DMS79 treated with DMSO at 0.1 percent for 48 hours (cell line): ENCODE measurements at places on chromosomes 3 and 15.

DNA sequence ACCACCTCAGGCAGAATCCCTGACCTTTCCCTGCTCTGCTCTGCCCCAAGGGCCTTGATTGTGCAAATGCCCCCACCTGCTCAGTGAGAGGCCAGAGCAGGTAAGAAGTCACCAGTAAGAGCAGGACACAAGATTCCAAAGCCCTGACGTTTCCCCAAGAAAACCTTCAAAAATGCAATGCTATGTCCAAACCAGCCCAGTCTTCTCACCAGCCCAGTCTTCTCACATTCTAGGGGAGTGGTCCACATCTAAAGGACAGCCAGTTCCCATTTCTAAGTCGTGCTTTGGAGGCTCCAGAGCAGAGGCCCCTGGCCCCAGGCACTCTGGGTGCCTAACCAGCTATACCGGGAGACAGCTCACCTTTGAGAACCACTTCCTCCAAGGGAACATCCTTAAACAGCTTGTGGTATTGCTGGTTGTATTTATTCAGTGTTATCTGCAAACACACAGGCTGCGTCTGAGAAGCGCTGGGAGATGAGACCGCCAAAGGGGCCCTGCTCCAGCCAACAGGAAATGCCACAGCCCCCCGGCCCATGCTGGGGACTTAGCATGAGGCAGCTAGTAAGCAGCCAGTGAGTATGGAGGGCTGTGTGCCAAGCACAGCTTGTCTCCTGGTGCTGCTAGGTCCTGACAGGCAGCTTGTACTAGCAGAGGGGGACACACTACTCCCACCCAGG lies 29.3 kb downstream of the GRAMD2A start:
- no peak for DNase-seq

DNA sequence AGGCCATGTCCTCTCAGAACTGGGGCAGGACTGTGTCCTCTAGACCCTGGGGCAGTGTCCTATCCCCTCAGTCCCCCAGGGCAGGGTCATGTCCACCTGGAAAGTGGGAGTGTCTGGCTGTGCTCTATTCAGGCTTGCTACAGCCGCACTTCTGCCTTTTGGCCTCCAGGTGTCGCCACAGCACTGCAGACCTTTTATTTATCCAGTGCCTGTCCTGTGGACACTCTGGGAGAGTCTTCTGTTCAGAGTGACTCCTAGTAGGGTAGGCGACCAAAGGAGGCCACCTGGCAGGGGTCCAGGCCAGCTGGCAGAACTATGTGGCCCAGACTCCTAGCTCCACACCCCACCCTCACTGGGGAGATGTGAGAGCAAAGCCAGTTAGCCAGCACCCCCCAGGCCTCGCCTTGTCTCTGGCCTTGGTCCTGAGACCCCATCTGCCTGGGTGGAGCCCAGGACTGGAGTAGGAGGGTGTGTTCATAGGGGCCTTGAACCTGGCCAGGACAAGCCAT lies 3.9 kb downstream of the TMIE start:
- DNase-seq, result peak; percentile 9

GRCh38 chr3:42345811-42346210 lies 64.6 kb downstream of the LYZL4 start:
- no peak for DNase-seq

- no peak for DNase-seq
Observed at GRCh38 chr15:35834216-35834830, 288.4 kb upstream of the DPH6 start.

GRCh38 chr3:133676336-133677118 lies 14.8 kb upstream of the TOPBP1 start:
- DNase-seq, result no peak

DNA sequence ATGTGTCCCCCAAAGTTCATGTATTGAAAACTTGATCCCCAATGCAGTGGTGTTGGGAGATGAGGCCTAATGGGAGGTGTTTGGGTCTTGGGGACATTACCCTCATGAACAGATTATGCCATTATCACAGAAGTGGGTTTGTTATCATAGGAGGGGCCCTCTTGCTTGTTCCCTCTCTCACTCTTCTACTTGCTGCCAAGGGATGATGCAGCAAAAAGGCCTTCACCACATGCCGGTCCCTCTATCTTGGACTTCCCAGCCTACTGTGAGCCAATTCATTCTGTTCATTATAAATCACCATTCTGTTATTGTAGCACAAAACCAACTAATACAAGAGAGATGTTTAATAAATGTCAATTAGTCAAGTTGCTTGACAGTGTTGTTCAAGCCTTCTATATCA lies 47.2 kb downstream of the FAM227B start:
- DNase-seq, result no peak

- peak; percentile 38 for DNase-seq
Observed at GRCh38 chr15:52780172-52780980, 9.8 kb downstream of the ONECUT1 start.

DNA sequence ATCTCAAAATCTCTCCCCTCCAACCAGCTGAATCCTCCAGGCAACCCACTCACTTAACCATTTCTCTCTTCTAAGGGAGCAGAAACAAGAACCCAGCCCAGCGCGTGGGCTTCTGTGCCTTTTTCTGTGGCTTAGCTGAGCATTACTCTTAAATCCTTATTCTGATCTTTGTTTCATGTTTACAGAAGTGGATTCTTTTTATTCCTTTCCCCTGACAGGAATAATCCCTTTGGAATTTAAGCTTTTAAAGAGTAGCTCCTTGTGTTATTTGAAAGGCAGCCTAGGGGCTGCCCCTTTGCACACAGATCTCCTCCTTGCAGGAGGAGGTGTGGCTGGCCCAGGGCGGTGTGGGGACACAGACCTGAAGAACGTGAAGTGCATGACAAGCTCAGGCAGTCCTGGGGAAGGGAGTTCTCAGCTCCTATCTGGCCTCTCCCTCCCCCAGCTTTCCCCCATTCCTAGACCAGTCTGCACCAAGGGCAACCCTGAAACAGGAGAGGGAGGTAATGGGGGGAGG lies 77.1 kb upstream of the UBE2E1 start:
- DNase-seq, result no peak

DNA sequence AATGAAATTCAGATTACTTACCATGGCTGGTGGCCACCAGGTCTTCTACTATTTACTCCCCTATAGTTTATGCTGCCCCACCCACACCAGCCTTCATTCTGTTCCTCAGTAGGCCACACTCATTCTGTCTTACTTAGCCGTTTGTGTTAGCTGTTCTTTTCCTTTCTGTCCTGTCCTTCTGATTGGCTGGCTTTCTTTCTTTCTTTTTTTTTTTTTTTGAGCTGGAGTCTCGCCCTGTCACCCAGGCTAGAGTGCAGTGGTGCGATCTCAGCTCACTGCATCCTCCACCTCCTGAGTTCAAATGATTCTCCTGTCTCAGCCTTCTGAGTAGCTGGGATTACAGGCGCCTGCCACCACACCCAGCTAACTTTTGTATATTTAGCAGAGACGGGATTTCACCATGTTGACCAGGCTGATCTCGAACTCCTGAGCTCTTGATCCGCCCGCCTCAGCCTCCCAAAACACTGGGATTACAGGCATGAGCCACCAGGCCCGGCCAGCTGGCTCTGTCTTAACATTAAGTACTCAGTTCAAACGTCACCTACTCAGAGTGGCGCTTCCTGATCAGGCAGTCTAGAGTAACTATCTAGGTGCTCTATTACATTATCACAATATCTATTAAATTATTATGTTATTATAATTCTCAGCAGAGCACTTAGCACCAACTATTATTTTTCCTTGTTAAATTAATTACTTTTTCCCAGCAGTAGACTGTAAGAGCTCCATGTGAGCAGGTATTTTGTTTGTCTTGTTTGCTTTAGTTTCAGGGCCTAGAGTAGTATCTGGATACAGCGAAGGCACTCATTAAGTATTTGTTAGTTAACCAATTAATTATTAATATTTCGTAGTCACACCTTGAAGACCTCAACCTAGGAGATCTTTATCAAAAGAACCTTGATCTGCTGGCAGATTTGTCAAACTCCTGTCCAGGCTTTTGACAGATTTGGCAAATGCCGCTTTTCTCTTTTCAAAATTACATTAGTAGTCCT lies 6.4 kb downstream of the CMSS1 start:
- no peak for DNase-seq

DNA sequence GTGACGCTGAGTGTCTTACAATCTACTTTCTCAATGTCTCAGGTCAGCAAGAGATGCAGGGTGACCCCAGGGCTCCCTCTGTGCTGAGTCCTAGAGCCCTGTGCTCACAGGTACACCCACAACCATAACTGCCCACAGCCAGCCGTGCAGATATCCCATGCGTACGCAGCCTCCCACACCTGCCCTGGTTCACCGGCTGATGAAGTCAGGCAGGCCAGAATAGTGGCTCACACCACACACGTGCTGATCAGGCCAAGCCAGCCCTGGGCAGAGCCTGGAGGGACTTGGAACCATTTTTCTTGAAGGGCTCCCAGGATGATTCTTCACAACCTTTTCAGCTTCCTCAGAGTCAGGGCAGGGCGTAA lies 63.6 kb upstream of the RPL32 start:
- no peak for DNase-seq

GRCh38 chr15:69075440-69075839 lies 60.9 kb downstream of the NOX5 start:
- DNase-seq, result no peak

- DNase-seq, result no peak
Observed at GRCh38 chr3:59408047-59408624, 358.3 kb upstream of the CFAP20DC start.

DNA sequence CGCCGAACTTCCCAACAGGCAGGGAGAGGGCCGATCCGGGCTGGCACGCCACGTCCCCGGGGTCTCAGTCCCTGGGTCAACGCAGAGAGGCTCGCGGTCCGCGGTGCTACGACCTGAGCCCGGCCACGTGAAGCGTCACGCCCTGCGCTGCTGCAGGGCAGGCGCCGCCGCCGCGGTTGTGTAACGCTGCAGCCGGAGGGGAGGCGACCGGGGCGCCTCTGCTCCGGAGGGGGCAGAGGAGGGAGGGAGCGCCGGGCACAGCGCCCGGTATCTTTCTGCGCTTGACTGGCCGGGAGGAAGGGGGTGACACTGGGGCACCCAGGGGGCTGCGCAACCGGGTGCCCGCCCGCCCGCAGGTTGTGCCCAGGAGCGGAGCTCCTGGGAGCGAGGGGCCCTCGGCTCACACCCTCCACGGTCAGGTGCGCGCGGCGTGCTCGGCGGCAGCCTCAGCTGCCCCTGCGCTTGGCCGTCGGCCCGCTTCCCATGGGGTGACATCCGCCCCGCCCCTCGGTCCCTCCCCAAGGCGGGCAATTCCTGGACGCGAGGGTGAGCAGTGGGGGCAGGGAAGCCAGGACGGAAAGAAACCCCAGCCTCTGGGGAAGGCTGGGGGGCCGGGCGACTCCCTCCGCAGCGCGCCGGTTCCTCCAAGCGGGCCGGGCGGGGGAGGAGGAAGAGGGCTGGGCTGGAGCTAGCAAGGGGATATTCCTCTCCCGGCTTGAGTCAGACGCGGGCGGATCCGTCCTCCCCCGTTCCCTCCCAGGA lies 852 bp upstream of the BHLHE40 start:
- DNase-seq, result peak; percentile 33

- no peak for DNase-seq
Observed at GRCh38 chr3:966341-966740, 126.5 kb upstream of the CNTN6 start.

DNA sequence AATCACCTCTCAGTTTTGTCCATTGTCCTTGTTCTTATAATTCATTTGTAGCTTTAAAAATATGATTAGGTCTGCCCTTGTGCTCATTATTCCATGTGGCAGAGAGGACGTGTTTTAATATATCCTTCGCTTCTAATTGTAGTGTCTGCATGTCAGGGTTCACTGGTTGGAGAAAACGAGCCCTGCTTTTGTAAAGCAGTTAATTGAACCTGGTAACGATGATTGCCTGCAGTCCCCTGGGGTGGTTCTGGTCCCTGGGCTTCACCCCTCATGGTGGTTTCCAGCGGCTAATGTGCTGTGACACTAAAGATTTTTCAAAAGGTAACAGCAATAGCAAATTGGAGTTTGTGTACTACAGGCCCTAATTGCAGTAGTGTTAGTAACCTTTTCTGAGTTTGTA lies 299.6 kb downstream of the CACNA2D3 start:
- peak; percentile 25 for DNase-seq

DNA sequence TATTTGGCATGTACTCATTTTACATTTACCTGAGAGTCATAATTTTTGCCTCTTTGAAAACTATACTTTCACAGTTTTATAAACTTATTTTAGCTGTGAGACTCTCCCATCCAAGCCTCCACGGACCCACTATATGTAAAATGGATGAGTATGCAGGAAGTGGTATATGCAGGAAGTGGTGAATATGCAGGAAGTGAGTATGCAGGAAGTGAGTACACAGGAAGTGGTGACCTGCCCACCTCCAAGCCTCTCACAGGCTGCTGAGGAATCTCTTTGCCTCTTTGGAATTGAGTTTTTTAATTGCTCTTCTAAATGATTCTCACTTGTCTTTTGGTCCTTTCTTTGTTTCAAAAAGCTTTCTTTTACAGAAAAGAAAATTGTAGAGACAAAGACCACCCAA lies 85.2 kb downstream of the KBTBD8 start:
- DNase-seq, result no peak

DNA sequence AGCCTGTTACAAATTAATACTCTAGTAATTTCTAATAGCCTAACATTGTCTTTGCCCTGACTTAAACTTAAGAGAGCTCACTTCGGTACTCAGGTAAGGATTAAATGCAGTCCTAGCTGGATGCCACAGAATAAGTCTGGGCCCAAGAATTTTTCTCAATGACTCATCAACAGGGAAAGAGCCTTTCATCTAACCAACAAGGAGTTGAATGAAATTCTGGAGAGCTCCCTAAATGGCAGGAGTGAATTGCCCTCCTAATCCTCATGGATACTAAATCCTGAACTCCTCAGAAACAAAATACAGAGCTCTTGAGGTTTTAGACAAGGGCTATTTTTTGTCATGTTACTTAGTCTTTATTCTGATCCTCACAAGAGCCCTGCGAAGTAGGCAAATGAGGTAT lies 159.5 kb downstream of the PLCH1 start:
- DNase-seq, result no peak

GRCh38 chr15:96345560-96346399 lies 15.3 kb downstream of the NR2F2 start:
- DNase-seq, result peak; percentile 47
